ENCODE measurements at places on chromosomes 4 and X.

DNA sequence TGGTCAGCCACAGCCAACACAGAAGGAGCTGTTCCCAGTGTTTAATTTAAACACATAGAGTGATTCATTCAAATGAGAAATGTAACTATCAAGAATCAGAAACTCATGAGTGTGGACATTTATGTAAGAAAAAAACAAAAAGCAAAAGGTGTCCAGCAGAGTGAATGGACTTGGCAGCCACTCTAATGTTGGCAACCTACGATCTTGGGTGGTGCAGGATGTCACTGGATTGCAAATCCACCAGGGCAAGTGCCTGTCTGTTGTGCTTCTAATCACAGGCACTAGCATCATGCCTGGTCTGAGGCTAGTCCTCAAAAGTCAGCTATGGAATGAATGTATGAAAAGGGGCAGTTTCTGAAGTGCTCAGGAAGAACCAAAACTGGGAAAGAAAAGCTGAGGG is 277.7 kb upstream of the CLNK start:
- peak; percentile 76 for DNase-seq

- DNase-seq, result no peak
Measured at GRCh38 chr4:24164054-24164693, 274.3 kb upstream of the PPARGC1A start.

GRCh38 chr4:83259586-83259985 is 25.0 kb downstream of the COQ2 start:
- no peak for DNase-seq

DNA sequence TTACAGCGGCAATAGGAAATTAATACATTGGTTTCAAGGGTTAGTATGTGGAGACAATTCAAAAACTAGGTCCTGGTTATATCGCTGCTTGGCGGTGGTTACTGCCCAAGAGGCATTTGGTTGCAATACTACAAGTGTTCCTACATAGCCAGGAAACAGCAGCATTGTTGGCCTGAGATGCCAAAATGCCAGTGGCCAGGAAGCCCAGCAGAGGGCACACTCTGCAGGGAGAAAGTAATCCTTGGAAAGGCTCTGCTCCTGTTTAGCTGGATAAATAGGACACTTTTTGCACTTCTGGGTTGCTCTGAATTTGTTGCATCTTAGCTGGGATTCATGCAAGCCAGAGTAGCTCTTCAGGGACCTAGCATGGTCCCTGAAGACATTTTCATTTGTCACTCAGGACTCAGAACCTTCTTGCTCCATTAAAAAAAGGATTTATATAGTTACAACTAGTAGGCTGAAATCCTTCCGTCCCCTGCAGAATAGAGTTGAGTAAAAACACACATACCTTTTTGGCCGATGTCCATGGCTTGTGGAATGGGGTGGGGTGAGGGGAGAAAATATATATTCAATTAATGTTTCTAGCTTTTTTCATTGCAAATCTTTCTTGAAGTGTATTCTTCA is 8.1 kb upstream of the GPR119 start:
- DNase-seq, result peak; percentile 54

DNA sequence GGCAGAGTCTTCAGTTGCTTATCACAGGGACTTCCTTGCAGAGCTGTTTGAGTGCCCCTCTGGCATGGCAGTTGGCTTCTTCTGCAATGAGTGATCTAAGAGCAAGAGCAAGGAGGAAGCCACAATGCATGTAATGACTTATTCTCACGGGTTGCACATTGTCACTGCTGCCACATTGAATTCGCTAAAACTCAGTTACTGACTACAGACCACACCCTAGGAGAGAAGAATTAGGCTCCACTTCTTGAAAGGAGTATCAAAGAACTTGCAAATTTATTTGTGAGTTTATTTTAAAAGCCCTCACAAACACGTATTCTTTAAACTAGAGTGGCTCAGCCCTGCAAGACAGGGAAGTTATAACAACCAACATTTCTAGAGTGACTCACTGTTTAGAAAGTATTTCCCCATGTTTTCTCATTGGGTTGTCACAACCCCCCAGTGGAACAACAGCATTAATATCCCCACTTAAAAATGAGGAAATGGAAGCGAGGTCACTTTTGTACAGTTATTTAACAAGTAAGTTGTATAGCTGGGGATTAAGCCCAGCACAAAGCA is 32.4 kb upstream of the RBPJ start:
- DNase-seq, result no peak

GRCh38 chr4:72084587-72085011 is 52.8 kb downstream of the NPFFR2 start:
- DNase-seq, result no peak

DNA sequence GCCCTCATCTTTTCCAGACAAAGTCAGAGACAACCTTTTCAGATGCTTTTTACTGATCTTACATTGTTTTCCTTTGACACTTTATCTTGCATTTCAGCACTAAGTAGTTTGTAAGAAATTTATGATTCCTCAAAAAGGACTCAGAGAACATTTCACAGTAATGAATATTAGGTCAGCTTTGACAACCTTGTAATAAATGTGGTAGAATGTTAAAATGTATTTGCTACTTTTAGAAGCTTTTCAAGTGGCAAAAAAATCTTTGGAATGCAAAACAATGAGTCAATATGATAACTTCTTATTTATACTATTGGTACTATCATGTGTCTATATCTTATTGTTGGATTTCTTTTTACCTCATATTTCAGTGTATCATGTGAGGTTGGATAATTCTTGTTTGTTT is 146.2 kb upstream of the FAT4 start:
- DNase-seq, result no peak
